ENCODE measurements at places on chromosomes 7 and 10.

DNA sequence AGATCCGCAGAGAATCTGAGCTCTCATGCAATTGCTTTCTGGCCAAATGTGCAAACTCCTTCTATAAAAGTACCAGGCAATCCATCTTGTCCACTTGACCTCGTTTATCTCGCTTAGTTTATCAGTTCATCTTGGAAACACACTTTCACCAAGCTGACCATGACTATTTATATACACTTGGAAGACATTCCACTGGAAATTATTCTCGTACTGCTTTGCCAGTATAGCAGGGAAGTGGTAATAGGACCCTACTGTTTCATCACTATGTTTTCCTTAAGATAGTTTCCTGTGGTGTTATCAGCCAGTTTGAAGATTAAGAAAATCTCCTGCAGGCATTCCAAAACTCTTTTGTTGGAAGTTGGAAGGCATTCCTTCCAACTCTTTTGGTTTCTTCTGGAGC, 115.3 kb upstream of the FAM171A1 start:
- DNase-seq = no peak

DNA sequence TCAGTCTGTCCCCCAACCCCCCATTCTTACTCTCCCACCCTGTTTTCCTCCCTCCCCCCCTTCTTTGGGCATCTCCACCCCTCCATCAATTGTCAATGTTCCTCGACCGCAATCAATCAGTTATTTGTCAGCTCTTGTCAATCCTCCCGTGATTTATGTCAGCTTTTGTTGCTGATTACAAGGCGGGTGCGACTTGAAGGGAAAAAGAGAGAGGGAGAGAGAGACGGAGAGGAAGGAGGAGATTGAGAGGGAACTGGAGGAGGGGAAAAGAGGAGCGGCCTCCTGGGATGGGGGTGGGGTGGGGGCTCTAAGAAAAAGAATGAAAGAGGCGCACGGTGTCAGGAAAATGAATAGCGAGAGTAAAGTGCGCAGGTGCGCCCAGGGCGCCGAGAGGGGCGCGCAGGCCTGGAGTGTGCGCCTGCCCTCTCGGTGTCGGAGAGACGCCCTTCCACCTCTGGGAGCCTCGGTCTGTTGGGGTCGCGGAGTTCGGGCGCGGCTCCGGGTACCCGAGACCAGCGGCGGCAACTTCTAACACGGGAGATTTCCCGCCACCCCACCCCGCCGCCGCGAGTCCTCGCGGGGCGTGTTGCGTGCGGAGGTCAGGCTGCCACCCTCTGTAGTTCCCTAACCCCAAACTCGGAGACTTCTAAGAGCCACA, 1.1 kb upstream of the ZNF503 start:
- DNase-seq = peak; percentile 86

GRCh38 chr10:71584902-71585563, 134.5 kb downstream of the C10orf105 start:
- DNase-seq = no peak

- no peak for DNase-seq
These were observed 121.5 kb upstream of the FAM3C start for GRCh38 chr7:121517591-121517990.

DNA sequence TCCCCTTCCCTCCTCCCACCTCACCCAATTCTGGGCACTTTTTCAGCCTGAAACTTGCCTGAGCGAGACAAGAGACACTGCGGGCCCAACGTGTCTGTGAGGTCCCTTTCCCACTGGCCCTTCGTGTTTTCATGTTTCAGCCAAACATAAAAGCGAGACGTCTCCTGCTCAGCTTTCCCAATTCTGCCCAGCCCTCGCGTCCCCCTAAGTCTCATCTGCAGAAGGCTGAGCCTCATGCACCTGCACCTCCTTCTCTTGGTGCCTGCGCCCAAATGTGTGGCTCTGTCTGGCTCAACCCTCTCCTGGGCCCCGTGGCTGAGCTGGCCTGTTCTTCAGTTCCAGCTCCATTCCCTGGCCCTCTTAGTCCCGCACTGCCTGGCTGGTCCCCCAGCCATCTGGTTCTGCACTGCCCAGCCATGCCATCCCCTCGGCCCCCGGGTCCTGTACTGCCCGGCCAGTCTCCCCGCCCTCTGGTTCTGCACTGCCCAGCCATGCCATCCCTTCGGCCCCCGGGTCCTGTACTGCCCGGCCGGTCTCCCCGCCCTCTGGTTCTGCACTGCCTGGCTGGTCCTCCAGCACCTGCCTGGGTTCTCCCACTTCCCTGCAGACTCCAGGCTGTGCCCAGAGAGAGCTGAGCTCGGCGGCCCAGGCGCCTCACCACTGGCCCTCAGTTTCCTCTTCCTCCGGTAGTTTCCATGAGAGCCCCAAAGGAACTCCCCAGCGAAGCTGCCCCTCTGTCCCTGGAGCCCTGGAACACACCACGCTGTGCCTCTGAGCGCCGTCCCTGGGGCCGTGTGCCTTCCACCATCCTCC, 224.1 kb downstream of the DNAJB6 start:
- no peak for DNase-seq

DNA sequence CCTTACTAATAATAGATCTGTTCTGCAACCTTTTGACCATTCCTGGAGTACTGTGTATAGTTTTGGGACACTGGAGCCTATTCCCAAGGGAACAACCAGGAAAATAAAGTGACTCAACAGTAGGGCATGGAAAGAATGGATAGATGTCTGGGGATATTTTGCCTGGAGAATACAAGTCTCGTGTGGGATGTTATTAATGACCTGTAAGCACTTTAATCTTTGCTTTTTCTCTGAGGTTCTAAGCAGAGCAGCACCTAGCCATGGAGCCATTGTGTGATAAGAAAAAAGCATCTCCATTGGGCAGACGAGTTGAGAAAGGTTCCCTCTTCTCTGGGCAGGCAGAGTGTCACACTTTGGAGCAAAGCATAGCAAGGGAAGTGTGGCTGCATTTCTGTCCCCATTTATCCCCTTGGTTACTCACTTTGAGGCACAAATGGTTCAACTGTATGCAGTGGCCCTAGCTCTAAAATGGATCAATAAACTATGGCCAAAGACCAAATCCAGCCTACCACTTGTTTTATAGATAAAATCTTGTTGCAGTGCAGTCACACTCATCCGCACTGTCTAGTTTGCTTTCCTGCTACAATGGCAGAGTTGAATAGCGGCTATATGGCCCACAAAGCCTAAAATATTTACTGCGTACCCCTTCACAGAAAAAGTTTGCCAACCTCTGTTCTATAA, 21.0 kb upstream of the CCDC71L start:
- no peak for DNase-seq

GRCh38 chr10:104937567-104937966, 296.5 kb downstream of the SORCS3 start:
- DNase-seq = no peak

DNA sequence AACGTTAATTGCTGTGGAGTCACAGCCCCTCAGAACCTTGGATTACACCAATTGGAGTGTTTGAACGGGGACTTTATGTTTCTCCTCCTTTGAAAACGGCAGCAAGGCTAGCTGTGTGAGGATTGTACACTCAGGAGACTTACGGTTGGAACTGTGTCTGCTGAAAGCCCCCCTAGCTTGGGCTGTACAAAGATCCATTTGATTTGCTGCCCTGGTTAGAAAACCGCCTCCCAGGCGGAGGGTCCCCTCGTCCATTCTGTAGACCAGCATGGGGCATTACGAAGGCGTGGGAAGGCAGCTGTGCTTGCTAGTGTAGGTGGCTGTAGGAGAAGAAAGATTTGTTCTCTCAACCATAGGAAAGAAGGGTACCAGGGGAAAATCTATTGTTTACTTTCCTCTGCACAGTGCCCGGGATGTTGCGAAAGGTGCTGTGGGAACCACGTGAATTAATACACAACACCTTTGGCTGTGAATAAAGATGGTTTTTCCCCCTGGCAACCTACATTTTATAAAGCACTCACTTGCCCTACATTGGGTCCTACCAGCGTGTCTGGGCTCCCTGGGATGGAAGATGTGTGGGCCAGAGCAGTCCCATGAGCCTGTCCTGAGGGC, 73.4 kb upstream of the BTBD16 start:
- DNase-seq = no peak

- no peak for DNase-seq
These were observed 14.2 kb upstream of the TMEM254 start for GRCh38 chr10:80064120-80064886.

Measured in NCI-H1436 treated with DMSO at 0.1 percent for 48 hours (cell line).